ENCODE measurements at places on chromosomes 2 and 18.

DNA sequence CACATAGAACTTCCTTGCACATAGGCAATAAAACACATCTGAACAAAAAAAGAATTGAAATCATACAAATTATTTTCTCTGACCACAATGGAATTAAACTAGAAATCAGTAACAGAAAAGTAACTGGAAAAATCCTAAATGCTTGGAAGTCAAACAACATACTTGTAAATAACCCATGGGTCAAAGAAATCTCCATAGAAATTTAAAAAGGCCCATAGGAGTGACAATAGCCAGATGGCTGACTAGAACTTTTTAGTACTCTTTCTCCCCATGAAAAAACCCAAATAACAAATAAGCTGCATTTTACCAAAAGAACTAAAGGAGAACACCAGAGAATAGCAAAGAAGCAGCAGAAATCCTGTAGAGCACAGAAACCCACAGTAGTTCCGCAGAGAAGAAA, 139.2 kb upstream of the COL3A1 start:
- DNase-seq = no peak

DNA sequence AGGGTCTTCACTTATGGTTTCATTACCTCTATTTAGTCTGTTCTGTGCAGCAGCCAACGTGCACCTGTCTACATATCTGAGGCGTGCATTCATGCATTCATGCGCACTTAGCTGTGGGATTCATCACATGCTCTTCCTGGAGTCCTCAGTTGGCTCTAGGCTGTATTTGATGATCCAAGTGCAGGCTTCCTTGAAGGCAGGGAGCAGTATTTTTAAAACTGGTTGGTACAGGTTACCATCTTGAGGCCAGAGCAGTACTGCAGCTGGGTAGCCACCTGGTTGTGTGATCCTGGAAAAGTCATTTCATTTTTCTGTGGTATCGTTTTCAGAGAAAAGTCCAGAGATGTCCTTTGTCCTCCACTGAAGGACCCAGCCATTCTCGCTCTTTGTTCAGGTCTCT, 109.8 kb downstream of the EN1 start:
- DNase-seq = no peak

GRCh38 chr18:45496741-45497140, 118.5 kb upstream of the SLC14A2 start:
- DNase-seq = no peak

- DNase-seq = peak; percentile 81
Measured at GRCh38 chr18:24014062-24014985, at the start of gene TTC39C. Gene TTC39C (plus strand): TSS chr18:24014754. CDS start chr18:24014872, 118 bp downstream.

GRCh38 chr2:202289394-202290204, 24.0 kb downstream of the NOP58 start:
- DNase-seq = no peak

- no peak for DNase-seq
Measured at GRCh38 chr2:47945046-47945781, 38.9 kb upstream of the FBXO11 start.

DNA sequence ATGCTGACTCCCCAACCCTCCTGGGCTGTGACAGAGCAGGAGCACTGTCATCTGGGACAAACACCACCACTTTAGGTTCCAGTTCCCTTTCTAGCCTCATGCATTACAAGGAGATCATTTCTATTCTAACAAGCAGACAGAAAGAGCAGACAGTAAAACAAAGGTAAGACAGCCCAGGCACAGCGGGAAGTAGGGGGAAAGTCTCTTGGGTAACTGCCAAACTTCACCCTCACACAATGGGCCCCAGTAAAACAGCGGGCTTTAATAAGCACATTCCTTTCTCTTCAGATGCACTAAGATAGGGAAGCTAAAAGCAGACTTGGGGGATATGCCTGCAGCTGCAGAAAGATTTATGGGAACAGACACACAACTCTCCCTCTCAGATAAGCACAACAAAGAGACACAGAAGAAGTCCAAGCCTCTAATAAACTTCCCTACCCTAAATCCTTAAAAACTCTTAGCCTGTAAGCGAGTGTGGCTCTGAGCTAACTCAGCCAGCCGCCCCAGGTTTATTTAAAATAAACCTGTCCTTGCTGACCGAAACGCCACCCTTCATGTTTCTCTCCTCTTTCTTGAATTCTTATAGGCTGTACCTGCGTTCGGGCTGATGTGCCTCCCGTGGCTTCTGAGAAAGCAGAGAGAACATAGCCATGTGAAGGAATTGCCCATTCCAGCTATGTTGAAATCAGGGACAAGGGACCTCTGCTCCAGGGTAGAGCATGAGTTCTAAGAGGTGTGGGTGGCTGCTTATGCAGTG, 726.8 kb upstream of the DDX18 start:
- DNase-seq = no peak

GRCh38 chr2:190831941-190832340, 48.7 kb upstream of the GLS start:
- no peak for DNase-seq

- no peak for DNase-seq
Measured at GRCh38 chr2:184971546-184972068, 373.3 kb downstream of the ZNF804A start.

DNA sequence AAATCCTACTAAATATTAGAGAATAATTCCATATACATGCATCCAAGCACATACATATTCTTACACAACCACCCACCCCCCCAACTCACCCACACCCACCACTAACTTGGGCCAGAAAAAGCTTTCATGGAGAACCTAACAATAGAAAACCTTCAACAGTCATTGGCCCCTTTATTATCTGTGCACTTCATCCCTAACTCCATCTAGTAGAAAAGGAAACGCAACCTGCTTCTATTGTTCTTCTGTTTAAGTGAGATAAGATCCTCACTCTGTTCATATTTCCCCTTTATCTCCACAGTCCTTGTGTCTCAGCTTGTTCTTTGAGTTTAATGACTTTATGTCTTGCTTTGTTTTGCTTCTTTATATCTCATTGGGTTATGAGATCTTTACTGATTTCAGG, 1740.2 kb upstream of the CELF4 start:
- DNase-seq = no peak

- DNase-seq = no peak
Measured at GRCh38 chr18:13292736-13293135, 74.2 kb downstream of the LDLRAD4 start.

DNA sequence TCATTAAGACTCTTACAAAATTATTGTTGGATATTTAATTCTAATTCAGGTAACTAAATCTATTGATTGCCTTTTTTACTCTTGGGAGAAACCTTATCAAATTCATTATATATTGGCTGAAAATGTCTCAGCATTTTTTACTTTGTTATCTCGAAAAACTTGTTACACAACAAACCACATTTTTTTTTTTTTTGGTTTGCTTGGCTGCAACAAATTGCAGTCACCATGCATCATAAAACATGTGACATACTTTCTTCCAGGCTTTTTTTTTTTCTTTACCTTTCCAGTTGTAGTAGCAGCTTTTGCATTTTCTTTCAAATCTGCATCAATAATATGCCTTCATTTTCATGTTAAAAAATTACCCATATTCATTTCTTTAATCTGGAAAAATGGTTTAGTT, 186.7 kb downstream of the TDRD15 start:
- DNase-seq = no peak

DNA sequence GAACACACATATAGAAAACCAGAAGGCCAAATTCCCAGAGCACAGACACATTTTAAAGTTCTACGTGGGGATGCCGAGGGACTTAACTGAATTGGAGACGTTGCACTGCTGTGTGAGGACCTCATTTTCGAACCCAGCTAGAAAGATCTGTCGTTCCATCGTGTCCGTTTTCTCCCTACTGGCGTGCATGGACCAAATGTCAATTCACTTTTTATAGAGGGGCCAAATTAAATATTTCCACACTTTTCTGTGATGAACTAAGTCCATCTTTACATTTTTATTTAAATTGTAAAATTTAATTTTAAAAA, 692 bp upstream of the TSHZ1 start:
- no peak for DNase-seq

DNA sequence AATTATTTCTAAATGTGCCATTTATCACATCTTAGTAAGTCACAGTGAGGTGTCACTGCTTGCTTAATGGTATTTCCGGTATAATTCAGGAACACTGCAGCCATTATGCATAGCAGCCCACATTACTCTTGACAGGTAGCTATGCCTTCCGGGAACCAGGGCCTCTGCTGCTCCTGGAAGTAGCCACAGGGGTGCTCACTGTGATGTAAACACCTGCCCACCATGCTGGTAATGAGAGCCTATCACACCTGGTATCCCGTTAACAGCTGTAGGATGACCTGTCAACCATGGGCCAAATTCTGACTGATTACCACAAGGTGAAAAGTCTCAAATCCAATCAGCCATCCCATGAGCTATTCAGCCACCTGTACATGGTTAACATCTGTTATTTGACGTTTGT, 647.0 kb upstream of the NXPH2 start:
- no peak for DNase-seq

GRCh38 chr2:6833300-6833604, 32.5 kb downstream of the CMPK2 start:
- no peak for DNase-seq

DNA sequence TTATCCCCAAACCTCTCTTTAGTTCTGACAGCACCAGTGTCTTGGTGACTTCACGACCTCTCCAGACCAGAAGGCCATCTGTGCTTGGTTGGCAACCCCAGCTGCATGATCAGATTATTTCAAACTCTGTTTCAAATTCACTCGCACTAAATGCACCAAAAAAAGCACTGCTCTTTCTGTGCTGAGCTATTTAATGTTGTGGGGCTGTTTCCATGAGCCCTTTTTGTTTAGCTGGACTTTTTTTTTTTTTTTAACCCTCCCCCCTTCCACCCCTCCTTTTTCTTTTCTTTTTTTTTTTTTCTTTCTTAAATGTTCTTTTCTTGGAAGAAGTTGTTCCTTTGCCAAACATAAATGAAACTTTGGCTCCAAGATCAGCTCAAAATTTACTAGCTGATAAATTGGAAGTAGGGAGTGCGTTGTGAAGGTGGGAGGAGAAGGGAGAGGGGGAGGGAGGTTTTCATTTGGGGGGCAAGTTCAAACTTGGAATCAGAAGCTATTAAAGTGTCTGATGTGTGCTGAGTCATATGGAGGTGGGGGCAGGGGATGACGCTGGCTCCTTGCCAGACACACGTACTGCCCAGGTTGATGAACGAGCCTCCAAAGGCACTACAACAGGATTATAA, 543.0 kb upstream of the TNP1 start:
- DNase-seq = no peak

DNA sequence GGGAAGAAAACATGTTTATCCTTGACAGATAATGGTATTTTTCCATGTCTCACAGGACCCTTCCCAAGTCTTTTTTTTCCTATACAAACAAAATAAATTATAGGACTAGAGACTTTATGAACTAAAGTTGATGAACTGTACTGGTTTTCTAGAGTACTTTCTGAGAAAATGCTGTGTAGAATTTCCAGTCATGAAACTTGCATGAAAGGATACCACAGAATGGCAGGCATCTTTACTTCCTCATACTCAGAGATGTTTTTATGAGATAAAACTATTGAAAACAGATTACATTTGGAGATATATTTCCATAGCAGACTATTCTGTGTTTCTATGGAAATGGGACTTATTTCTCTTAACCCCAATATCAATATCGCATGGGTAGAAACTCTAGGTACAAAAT, 403.5 kb downstream of the PARD3B start:
- no peak for DNase-seq

- DNase-seq = no peak
Measured at GRCh38 chr18:73793386-73793785, 354.2 kb downstream of the FBXO15 start.

DNA sequence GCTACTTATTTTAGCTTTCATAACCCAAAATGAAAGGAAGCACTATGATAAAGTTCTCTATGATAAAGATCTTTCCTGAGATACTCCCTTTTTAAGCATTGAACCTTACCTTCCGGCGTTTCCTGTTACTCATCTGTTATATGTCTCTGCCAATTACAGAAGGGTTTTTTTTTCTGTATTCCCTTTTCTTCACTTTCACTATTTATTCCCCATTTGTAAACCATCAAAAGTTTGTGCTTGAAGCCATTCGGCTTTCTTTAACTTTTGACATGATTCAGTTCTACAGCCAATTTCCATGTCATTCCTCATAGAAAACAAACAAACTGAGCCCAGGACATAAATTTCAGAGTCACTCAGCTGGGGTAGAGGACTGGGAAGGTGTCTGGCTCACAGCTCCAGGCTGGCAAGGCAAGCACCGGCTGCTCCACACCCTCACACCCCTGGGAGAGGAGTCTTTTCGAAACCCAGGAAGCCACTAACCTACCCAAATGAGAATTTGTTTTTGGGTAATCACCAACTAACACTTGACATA, 429.4 kb upstream of the TRIB2 start:
- no peak for DNase-seq

- no peak for DNase-seq
Measured at GRCh38 chr2:68912732-68913131, 40.0 kb downstream of the GKN2 start.

DNA sequence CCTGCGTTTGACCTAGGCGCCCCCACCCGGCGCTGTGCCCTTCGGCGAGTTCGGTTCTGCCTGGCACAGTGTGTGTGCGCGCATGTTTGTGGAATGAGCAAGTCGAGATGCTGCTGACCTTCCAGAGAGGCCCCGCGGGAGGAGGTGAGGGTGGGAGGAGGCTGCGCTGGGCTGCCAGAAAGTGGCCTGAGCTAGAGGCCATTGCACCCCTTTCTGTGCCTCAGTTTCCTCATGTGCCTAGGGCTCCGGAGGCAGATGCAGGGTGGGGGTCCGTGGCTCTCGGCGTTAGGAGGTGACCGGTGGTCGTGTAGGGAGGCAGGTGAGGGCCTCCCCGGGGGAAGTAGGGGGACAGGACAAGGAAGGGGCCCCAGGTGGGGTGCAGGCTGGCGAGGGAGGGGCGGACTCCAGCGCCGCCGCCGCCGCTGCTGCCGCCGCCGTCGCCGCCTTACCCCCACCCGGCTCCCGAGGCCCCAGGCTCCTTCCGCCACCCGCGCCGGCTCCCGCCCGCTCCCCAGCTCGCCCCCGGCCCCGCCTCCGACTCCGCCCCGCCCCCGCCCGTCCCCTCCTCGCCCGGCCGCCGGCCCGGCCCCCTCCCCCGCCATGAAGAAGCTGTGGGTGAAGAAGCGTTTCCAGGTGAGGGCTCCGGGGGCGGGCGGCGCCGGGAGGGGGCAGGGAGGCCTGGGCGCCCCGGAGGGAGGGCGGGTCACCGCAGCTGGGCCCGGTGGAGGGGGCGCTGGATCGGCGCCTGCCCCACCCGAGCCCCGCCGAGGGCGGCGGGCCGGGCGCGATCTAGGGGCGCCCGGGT, 7.0 kb downstream of the SPEG start:
- DNase-seq = peak; percentile 32
